NCI-H2081 (cell line): ENCODE measurements at places on chromosomes 2 and 18.

DNA sequence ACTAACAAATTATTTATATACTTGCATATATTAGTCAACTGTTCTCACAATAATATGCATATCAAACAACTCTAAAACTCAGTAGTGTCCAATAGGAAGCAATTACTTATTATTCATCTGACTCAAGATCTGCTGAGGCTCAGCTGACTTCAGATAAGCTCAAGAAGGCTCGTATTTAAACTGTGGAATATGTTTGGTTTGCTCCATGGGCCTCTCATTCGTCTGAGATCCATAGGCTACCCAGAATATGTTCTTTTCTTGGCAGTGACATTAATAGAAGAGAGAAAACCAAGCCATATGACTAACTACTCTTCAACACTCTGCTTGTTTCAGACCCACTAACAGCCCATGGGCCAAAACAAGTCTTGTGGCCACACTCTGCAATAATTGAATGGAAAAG lies 107.7 kb upstream of the MAP2 start:
- no peak for DNase-seq

DNA sequence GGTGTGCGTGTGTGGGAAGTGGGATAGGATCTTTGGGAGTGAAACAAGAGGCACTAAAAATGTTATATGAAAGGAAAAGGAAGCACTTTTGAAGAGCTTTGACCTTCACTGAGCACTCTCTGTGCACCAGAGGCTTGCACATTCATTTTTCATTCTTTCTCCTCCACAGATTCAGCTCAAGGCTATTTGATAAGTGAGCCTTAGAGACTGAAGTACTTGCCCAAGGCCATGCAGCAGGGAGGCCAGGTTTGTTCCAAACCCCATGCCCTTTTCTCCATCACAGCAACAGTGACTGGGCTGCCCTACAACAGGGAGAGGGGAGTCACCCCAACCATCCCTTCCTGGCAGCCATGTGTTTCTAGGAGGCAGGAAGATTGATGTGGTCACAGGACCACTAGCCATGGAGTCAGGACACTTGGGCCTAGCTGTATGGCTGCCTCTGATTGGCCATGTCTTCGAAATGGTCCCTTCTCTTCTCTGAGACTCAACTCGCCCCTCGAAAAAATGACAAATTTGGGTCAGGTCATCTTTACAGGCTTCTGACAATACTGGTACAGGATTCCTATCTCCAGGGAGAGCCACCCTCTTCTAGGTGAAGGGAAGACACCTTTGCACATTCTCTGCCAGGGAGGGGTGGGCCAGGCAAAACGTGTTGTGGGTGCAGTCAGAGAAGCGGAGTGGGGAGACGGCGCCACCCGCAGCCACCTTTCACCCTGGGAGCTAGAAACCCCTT lies 123.5 kb upstream of the MYCN start:
- no peak for DNase-seq

GRCh38 chr2:191675807-191676721 lies 1.9 kb upstream of the NABP1 start:
- no peak for DNase-seq

DNA sequence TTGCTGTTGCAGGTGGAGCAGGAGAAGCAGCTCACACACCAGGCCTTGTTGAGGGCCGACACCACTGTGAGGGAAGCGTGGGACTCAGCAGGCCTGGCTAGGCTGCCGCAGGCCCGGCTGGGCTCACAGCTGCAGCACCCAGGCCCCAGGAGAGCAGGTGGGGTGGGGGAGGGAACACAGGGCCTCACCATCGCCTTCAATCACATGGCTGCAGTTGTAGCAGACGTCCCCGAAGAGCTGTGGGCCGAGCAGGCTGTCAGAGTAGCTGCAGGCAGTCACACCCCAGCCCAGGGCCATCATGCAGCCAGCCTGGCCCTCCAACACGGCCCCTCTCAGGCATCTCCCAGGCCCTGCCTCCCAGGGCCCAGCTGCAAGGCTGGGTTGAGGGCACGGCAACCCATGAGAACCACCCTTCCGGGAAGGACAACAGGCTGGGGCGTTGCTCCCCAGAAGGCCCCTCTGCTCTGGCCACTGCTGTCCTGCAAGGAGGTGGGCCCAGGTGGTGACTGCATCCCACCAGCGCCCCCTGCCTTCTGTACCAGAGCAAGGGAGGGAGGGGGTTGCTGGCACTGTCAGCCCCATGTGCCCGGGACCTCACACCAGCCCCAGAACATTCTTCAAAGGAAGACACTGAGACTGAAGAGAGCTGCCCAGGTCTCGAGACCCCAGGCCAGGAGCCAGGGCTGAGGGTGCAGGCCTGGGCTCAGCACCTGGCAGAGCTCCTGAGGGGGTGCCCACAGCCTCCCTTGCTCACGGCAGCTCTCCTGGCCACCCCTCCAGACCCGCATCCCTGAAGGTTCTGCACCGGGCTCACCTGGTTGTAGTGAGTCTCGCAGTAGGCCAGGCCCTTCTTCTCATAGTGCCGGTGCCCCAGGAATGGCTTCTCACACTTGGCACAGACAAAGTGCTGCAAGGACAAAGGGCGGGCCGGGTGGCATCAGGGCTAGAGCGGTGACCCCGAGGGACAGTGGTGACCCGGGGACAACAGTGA lies 5.6 kb upstream of the GPR17 start:
- DNase-seq, result no peak

- DNase-seq, result no peak
These were observed 25.0 kb upstream of the PCBP1 start for GRCh38 chr2:70062270-70062669.

DNA sequence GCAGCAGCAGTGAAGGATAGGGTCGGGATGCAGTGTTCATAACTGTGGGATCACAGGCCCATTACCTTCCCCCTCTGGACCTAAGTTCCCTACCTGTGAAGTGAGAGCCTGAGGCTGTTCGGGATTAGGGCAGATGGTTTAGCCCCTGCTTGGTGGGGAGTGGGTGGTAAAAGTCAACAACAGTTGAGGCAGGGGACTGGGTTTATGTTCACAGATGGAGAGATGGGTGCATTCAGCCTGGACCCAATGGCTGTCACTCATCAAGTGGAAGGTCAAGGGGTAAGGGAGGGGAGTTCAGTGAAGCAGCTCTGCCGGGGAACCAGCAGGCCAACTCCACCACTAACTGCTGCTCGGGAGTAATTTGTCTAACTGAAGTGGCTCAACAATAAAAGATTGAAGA lies 180.4 kb downstream of the FAM210A start:
- no peak for DNase-seq

GRCh38 chr2:106566050-106566449 lies 78.9 kb downstream of the CD8B2 start:
- no peak for DNase-seq

DNA sequence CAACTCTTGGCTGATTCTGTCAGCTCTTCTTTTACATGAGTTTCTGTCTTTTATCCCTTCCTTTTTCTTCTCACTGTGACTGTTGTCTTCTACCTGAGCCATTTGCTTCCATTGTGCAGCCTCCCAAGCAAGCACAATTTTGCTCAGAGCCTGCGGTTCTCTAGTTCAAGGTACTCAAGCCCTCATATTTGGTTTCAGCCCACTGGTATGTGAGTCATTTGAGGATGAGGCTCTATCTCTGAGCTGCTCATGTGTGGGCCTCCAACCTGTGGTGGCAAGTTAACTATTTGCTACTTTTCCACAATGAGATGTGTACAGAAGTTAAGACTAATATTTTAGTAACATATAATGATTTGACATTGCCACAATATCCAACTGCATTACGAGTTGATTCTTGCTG lies 183.0 kb downstream of the PHLPP1 start:
- no peak for DNase-seq

GRCh38 chr2:230684270-230685168 lies 28.1 kb upstream of the CAB39 start:
- no peak for DNase-seq

DNA sequence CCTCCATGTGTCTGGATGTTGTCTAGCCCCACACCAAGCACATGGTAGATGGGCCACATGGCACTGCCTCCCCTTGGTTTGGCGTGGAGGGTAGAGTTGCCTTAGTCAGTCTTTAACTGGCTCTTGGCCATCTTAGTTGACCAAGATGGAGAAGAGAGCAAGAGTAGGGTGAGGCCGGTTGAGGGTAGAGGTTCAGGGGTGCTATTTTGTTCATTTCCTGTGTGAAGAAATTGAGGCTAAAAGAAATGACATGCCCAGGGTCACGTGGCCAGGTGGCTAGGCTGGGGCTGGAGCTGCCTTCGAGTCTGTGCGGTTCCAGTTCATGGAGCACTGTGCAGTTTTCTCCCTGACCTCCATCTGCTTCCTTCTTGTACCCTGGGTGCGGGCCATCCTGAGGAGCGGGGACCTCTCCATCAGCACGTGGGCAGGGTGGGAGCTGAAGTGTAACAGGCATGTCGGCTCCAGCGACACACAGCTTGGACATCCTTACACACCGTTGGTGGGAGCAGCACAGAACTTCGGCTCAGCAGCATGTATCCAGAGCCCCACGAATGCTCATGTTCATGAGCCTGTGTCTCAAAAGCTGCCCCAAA lies 213.2 kb downstream of the GBX2 start:
- DNase-seq, result no peak

- no peak for DNase-seq
These were observed 9.3 kb downstream of the MAP4K4 start for GRCh38 chr2:101706819-101707177.

- DNase-seq, result no peak
These were observed 1.6 kb upstream of the ASIC4 start for GRCh38 chr2:219512524-219513216.

GRCh38 chr2:188456114-188456909 lies 164.6 kb downstream of the GULP1 start:
- DNase-seq, result no peak

DNA sequence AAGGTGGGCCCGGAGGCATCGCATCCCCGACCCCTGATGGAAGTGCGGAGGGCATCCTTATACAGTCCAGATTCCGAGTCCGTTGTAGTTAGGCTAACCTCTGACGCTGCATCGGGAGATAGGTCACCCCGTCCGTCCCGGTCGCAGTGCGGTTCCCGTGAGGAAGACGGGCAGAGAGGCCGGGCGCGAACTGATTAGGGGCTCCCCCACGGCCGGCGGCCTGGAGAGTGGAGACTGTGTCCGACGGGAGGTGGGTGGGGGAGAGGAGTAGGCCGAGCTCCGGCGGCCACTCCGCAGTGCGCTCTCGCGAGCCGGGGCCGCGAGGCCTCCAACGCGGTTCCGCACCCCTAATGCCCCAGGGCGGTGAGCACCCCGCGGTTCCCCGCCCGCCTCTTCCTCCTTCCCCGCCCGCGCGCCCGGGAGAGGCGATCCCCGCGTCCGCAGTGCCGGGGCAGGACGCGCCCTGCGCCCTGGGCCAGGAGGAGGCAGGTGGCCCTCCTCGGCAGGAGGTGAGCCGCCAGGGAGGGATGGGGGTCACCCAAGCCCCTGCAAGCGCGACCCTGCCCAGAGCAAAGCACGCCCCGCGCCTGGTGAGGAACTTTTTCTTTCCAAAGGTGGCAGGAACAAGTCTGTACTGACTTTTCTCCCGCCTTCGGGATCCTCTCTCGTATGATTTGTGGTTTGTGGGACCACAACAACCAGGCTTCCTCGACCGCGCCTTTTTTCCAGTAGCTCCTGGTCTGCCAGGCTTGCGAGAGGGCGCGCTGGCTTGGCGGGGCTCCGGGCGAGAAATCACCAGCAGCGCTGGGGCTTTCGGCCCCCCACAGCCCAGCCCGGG lies 1.4 kb upstream of the SP5 start:
- DNase-seq, result no peak

DNA sequence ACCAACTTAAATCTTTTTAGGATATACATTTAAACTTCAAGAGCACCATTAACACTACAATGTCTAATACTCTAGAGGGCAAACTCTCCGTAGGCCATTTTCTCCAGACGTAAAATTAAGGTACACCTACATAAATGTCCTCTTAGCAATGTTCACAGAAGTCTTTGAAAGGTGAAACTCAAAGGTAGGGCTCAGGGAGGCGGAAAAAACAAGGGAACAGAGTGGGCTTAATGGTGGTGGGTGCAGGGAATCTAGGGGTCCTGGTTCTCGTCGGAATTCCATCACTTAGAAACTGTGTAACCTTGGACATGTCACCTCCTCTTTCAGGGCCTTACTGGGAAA lies 668 bp downstream of the NFU1 start:
- peak; percentile 26 for DNase-seq

- no peak for DNase-seq
These were observed 84.2 kb upstream of the OTOS start for GRCh38 chr2:240224676-240225075.

GRCh38 chr2:15890124-15890754 lies 50.1 kb upstream of the MYCN start:
- DNase-seq, result no peak

DNA sequence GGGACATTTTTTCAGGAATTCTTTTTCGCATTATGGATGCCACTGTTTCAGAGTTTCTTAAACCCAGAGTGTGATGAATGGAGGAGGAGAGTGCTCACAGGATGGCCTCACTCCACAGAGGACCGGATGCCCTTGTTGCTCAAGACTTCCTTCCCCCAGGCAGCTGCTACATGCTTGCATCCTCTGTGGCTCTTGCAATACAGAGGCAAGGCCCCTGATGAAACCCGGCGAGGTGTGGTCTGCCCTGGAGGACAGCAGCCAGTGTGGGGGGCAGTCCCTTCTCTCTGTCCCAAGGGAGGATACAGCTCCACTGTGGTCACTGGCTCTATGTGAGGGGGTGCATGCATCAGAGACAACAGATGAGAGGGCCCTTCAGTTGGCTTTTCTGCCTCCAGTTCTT lies 109.6 kb downstream of the SH3RF3 start:
- no peak for DNase-seq

GRCh38 chr18:59265246-59265973 lies 7.8 kb downstream of the RAX start:
- DNase-seq, result peak; percentile 72

GRCh38 chr2:29115797-29116781 lies 874 bp downstream of the CLIP4 start:
- DNase-seq, result no peak

DNA sequence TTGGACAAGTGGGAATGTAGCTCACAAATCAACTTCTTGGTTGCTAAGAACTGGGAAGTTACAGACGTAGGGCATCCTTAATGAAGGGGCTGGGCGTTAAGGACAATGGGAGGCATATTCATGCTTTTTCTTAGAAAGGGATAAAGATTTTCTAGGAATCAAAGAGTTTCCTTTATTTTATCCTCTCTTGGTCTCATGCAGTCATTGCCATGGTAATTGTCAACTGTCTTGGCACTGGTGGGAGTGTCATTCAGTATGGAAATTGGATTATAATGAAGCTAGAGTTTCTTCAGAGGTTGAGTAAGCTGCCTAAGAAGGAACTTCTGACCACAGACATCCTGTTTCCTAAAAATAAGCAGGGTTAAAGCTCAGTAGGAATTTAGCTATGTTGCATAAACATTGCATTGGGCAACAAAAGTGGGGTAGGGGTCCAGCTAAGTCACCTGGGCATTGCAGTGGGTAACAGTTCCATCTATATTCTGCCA lies 114.0 kb downstream of the LYPD6B start:
- no peak for DNase-seq

- no peak for DNase-seq
These were observed 96.9 kb downstream of the ACTR3 start for GRCh38 chr2:113986762-113987290.

DNA sequence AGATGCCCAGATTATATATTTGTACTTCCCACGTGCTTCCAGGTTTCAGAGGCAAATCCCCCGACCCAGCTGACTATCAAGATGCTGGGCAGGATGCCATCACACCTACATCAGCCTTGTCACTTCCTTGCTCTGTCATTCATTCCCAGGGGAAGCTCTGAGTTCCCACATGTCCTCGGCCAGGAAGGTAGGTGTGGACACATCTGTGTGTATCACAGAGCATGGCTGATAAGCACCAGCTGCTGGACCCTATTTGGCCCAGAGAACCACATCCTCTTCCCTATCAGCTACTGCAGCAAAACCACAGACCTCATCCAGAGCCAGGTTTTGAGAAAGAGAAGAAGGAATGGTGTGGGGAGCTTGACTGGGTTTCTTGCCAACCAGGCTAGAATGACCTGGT lies 31.9 kb upstream of the ITGA6 start:
- DNase-seq, result no peak
